ENCODE measurements at places on chromosomes 13 and 19. TPM values are rescaled to one million over a fixed set of nuclear protein-coding genes. Genes with fewer than 3 reads are reported as not detected.

The CPB2 gene
- total RNA-seq: 0.19 TPM

The NKG7 gene
- total RNA-seq: not detected

The VSTM2B gene
- not detected for total RNA-seq

The LMTK3 gene
- 3.1 TPM for total RNA-seq

The VMAC gene
- total RNA-seq: 2.9 TPM

The DMRTC2 gene
- total RNA-seq: not detected

GRCh38 chr19:50820549-50821247, 2.9 kb downstream of the KLK1 start:
- H3K36me3 ChIP-seq: no peaks in the 10 kb centered on the region
- H3K4me3 ChIP-seq: peak overlapping the region; percentile 29
- no peaks in the 10 kb centered on the region for H3K27me3 ChIP-seq

GRCh38 chr19:7562646-7563393, 27.3 kb downstream of the PNPLA6 start:
- H3K27ac ChIP-seq: no peak overlapping the region
- no peak for DNase-seq
- no peak overlapping the region for H3K4me3 ChIP-seq
- H3K27me3 ChIP-seq: no peaks in the 10 kb centered on the region

DNA sequence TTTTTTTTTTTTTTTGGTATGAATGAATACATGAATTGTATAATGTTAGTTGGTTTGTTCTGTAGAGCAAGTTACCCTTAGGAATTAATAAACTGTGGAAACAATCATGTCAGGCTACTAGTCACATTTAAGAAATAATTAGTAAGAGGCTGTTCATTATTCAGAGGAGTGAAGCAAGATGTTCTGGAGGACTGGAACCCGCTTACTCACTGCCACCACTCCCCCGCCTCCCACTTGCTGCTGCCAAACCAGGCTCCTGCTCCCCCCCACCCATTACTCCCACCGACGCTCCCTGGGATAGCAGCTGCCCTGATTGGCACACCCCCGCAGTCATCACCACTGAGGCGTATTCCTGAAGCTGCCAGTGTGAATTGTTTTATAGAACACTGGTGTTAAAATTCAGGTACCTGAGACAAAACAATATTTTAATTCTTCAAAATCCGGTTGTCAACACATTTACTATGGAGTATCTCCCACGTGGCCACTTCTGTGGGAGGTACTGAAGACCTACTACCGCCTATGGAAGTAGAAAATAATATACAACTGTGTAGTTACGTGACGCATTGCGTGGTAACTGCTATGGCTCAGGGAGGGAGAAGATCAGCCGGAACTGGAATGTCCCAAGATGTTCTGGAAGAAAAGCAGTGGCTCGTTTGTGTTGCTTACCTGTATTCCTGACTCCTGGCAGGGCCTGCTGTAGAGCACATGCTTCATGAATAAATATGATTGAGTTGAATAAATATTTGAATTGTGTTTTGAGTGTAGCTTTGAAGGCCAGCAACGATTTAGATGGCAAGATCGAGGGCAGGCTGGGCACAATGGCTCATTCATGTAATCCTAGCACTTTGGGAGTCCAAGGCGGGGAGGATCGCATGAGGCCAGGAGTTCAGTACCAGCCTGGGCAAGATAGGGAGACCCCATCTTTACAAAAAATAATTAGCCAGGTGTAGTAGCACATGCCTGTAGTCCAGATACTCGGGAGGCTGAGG, 1.7 kb downstream of the DPY19L3 start:
- DNase-seq: peak; percentile 60
- H3K27ac ChIP-seq: peak overlapping the region; percentile 98
- H3K36me3 ChIP-seq: no peaks in the 10 kb centered on the region
- H3K4me1 ChIP-seq: no peaks in the 10 kb centered on the region
- H3K27me3 ChIP-seq: no peaks in the 10 kb centered on the region
- no peak overlapping the region for H3K4me3 ChIP-seq

GRCh38 chr19:492091-492531, 4.2 kb upstream of the MADCAM1 start:
- H3K4me3 ChIP-seq: no peak overlapping the region
- no peak for DNase-seq
- no peaks in the 10 kb centered on the region for H3K36me3 ChIP-seq
- H3K4me1 ChIP-seq: no peaks in the 10 kb centered on the region

- peaks cover 26% of the 10 kb centered on the region for H3K36me3 ChIP-seq
- no peaks in the 10 kb centered on the region for H3K4me1 ChIP-seq
- no peak overlapping the region for H3K27ac ChIP-seq
- no peak for DNase-seq
- H3K4me3 ChIP-seq: no peak overlapping the region
Observed at GRCh38 chr19:57615346-57615745, 1.3 kb downstream of the ZNF134 start.

GRCh38 chr13:50911937-50912795, 2.6 kb downstream of the RNASEH2B start:
- no peak overlapping the region for H3K27ac ChIP-seq
- peak; percentile 80 for DNase-seq
- no peaks in the 10 kb centered on the region for H3K36me3 ChIP-seq
- H3K4me3 ChIP-seq: no peak overlapping the region
- no peaks in the 10 kb centered on the region for H3K27me3 ChIP-seq

DNA sequence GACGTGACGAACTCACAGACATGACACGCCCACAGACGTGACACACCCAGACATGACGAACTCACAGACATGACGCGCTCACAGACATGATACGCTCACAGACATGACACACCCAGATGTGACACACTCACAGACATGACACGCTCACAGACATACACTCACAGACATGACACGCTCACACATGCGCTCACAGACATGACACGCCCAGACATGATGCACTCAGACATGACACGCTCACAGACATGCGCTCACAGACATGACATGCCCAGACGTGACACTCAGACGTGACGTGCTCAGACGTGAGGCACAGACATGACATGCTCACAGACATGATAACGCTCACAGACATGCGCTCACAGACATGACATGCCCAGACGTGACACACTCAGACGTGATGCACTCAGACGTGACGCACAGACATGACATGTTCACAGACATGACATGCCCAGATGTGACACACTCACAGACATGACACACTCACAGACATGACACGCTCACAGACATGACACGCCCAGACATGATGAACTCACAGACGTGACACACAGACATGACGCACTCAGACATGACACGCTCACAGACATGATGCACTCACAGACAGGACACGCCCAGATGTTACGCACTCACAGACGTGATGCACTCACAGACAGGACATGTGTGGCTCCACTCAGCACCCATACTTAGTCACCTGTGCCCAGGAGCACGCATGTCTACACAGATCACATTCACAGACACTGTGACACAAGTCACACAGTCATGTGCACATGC, 8.1 kb downstream of the ERFL start:
- H3K4me3 ChIP-seq: no peak overlapping the region
- no peaks in the 10 kb centered on the region for H3K27me3 ChIP-seq
- H3K27ac ChIP-seq: no peak overlapping the region
- H3K36me3 ChIP-seq: no peaks in the 10 kb centered on the region
- DNase-seq: no peak

- H3K27me3 ChIP-seq: no peaks in the 10 kb centered on the region
- no peak for DNase-seq
- no peak overlapping the region for H3K4me3 ChIP-seq
- peaks cover 8% of the 10 kb centered on the region for H3K4me1 ChIP-seq
- peaks cover 17% of the 10 kb centered on the region for H3K36me3 ChIP-seq
Observed at GRCh38 chr19:49684983-49685553, 4.3 kb upstream of the ADM5 start.

- no peak overlapping the region for H3K27ac ChIP-seq
- H3K4me3 ChIP-seq: no peak overlapping the region
- H3K36me3 ChIP-seq: no peaks in the 10 kb centered on the region
- peaks cover 4% of the 10 kb centered on the region for H3K4me1 ChIP-seq
Observed at GRCh38 chr19:33055718-33056117, 9.0 kb downstream of the RHPN2 start.

- H3K36me3 ChIP-seq: no peaks in the 10 kb centered on the region
- no peaks in the 10 kb centered on the region for H3K27me3 ChIP-seq
- H3K27ac ChIP-seq: no peak overlapping the region
- no peaks in the 10 kb centered on the region for H3K4me1 ChIP-seq
- no peak for DNase-seq
Observed at GRCh38 chr13:65057986-65058385, 2172.2 kb downstream of the PCDH9 start.
